ENCODE measurements at places on chromosomes 3 and 15. TPM values are rescaled to one million over a fixed set of nuclear protein-coding genes. Genes with fewer than 3 reads are reported as not detected.
A peak's percentile ranks its signal among the peaks of the same experiment; 100 is the strongest.

Gene EBLN2
- 6.3 TPM for total RNA-seq

DNA sequence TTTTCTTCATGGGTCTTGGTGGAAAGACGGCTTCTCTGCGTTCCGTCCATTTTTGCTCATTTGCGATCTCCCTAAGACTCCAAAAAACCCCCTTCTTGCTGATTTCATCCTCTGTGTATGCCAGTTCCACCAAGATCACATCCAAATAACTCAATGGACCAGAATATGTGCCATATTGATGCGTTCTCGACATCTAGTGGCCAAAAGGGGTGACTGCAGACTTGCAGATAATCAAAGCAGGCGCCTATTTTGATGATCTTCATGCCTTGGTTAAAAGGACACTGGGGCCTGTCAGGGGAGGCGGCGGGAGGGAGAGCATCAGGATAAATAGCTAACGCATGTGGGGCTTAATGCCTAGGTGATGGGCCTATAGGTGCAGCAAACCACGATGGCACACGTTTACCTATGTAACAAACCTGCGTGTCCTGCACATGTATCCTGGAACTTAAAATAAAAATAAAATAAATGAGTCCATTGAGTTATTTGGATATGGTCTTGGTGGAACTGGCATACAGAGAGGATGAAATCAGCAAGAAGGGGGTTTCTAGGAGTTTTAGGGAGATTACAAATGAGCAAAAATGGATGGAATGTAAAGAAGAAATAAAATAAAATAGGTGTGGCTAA, 104.2 kb upstream of the RAD18 start:
- DNase-seq = peak; percentile 30

- no peak for DNase-seq
Observed at GRCh38 chr3:6039971-6040370, 820.9 kb upstream of the GRM7 start.

- DNase-seq = no peak
Observed at GRCh38 chr3:59654480-59655417, 604.9 kb upstream of the CFAP20DC start.

DNA sequence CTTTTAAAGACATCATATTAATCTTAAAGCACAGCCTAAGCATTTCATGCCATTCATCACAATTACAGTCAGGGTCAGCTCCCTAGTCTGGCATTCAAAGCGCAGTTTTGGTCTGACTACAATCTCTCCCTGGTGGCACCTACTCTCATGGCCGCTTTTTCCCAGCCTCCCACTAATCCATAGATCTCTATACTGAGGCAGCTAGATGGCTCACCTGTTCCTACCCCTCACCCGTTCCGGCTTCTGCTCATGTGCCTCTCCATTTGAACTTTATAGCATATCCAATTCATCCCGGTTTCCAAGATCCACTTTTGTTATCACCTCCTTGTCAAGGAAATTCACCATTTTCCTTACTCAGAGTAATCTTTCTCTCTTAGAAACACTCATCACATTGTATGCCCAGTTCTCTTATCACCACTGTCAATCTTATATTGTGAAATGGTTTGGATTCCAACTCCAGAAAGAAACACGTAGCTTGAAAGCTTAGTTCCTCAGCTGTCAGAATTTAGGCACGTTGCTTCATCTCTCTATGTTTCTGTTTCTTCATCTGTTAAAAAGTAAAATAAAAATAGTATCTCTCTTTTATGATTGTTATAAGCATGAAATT, 220.0 kb upstream of the UBE2E2 start:
- no peak for DNase-seq
